SIG-M5 (cell line): ENCODE measurements at places on chromosomes 2 and 18.

- no peak for DNase-seq
Measured at GRCh38 chr2:214066862-214067261, 344.0 kb upstream of the VWC2L start.

GRCh38 chr2:197975931-197976519, 171.6 kb downstream of the PLCL1 start:
- DNase-seq: no peak

DNA sequence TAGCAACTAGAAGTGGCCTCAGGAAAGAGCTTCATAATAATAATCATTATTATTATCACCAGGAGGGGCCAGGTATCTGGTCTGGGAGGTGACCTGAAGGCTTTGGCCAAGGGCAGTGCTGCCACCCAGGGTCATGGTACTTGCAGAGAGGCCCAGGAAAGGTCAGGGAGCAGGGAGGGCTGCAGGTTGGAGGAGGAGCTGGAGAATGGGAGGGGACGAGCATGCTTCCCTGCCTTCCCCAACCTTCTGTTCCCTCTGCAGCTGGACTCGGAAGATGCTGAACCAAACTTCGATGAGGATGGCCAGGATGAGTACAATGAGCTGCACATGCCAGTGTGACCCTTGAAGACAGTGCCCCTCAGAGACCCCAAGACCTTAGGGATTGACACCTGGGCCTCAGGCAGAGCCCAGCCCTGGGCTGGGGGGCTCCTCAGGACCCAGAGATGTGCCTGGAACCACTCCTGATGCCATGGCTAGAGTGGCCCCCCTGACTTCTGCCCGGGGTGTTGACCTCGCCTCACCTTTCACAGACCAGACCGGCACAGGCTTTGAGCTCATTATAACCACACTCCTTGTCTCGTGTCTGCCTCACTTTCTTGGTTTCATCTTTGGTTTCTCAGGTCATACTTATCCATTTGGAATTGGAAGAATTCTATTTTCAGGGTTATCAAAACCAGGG, 14.1 kb downstream of the SLC4A3 start:
- DNase-seq: no peak

DNA sequence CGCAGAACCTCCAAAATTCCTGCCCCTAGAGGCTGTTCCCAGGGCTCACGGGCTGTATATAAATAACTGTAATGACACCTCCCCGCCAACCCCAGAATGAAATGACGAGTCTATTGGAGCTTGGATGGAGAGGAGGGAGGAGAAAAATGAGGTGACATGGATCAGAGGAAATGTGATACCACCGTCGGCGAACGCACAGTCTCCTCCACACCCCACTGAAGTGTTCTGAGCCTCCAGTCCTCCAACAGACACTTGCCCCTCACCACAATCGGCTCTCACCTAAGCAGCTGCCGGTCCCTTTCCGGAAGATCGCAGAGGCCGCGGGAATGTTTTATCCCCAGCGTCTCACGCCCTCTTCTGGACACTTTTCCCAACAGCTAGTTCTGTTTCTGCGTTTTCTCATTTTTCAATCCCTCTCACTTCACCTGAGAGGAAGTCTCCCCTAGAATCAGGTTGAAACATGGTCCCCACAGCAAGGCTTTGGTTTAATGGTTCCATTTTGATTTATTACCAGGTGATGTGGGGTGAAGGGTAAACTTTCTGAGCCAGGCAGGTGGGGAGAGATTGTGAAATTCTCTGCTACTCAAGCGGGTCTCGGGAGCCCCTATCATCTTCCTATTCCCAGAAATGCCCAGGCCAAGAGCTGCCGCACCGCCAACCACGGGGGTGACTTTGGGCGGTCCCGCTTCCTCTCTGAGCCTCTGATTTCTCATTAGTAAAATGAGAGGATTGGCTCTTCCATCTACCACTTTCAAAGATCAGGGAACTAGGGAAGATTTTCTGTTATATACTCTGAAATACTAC, 9.1 kb upstream of the MYO5B start:
- DNase-seq: no peak

GRCh38 chr2:166375195-166375735, 479 bp downstream of the SCN9A start:
- no peak for DNase-seq

DNA sequence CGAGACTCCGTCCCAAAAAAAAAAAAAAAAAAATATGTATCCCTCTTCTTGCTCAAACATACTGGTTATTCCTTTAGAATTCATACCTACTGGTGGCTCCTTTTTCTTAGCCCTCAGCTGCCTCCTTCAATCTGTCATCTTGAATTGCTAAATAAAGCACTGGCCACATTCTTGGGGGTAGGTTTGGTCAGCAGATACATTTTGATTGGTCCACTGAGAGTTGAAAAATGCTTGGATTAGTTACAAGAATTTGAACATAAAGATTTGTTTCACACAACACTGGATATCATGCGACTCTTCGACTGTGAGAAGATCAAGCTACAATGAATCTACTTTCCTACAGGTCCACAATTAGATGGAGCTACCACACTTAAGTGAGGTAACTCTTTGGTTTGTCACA, 906.1 kb upstream of the SLC39A10 start:
- no peak for DNase-seq

- no peak for DNase-seq
Measured at GRCh38 chr18:56907771-56908170, 239.1 kb upstream of the BOD1L2 start.

DNA sequence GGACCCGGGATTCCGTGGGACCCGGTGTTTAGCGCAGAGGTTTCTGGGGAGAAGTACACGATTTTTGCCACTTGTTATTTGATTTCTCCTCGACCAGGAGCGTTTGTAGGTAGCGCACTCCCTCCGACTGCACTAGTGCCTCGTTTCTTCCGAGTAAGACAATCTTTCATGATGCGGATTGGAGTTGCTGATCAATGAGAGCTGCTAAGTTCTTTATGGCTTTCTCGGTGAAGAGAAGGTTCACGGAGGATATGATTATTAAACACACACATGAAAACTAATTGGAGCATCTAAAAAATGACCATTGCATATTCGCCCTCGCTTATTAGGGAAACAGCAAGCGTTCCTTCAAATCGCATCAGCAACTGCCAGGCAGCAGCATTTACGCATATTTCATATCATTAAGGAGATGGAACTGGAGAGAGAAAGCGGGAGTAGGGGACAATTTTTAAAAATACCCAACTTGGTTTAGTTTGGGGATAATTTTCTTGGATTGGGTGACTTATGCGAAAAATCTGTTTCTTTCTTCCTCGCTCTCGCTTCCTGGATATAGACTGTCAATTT, 616 bp downstream of the EML6 start:
- no peak for DNase-seq

DNA sequence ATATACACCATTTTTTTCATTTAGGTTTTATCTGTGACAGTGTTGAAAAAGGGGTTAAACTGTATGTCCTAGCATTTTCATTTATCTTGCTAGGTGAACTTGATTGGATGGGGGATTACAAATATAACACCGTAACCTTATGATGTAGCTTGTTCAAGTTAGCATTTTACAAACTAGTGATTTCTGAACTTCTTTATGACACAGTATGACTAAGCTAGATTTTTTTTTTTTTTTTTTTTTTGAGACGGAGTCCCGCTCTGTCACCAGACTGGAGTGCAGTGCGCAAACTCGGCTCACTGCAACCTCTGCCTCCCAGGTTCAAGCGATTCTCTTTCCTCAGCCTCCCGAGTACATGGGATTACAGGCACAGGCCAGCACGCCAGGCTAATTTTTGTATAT, 47.1 kb downstream of the KCMF1 start:
- no peak for DNase-seq

- DNase-seq: no peak
Measured at GRCh38 chr18:49853436-49853835, 40.1 kb upstream of the ACAA2 start.

DNA sequence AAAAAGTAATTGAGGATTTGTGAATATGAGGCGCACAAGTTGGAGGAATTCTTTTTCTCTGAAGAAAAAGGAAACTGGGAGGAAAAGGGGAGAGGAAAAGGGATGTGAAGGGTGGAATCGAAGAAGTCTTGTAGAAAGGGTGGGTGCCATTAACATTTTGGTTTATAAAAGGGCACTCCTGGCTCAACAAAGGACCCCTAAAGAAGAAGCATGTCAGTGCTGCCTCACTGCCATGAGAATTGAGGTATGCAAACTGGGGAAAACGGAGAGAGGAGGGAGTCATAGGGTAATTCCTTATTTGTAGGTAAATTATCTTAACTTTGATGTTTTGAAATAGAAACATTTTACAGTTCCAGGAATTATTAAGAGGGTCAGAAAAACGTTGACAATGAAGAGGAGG, 207.2 kb downstream of the NAPG start:
- DNase-seq: no peak

- no peak for DNase-seq
Measured at GRCh38 chr2:65724336-65724735, 291.9 kb upstream of the SPRED2 start.

DNA sequence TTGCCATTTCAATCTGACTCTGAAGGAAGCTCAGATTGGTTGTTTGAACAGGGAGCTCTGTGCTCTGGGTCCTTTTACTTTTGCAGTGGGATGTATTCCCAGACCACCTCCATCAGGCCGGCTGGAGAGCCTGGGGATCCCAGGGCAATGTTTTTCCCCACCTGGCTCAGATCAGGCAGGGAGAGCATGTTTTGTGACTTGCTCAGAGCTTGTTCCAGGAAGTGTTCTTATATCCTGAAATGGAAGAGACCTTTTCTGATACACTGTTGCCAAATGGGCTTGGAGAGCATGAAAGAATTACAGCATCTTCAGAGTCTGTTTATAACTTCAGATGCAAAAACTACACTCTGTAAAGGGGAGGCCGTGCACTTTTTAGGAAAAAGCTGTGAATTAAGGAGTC, 56.0 kb downstream of the LIPG start:
- no peak for DNase-seq

GRCh38 chr2:205807758-205808157, 125.5 kb downstream of the NRP2 start:
- no peak for DNase-seq

DNA sequence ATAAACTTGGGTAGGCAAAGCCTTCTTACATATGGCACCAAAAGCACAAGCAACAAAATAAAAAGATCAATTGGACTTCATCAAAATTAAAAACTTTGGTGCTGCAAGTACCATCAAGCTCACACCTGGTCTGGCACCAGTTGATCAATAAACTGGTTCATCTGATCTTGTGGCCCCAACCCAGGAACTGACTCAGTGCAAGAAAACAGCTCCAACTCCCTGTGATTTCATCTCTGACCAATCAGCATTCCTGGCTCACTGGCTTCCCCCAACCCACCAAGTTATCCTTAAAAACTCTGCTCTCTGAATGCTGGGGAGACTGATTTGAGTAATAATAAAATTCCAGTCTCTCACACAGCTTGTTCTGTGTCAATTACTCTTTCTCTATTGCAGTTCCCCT, 8.4 kb downstream of the EPG5 start:
- DNase-seq: no peak

DNA sequence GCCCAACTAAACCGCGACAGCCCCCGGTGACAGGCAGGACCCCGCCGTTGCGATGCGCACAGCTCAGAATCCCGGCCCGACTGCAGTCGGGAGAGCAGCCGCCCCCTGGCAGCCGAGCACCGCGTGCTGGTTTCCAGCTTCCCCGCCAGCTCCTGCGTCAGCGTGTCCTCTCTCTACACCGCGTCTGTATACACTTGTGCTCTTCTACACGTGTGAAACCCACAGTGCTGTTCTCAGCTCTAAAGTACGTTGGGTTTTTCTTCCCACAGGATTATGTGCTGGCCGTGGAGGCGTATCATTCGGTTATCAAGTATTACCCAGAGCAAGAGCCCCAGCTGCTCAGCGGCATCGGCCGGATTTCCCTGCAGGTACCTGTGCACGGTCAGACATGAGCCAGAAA, 54.0 kb downstream of the ADI1 start:
- DNase-seq: no peak

- DNase-seq: no peak
Measured at GRCh38 chr2:240367721-240368120, 67.7 kb upstream of the GPC1 start.

DNA sequence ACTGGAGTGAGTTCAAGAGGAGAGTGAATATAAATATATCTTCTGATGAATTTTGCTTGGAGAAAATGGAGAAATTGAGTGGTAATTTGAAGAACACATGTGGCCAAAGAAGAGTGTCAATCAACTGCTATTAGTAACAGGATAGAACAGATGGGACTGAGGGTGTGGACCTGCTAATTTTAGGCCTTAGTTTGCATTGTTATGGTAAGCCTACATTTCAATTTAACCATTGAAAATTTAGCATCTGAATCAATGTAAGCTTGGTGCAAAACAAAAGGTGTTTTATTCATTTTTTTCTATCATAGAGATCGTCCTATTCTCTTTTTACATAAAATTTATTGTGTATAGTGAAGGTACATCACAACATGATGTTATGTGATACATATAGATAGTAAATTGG, 42.1 kb upstream of the CDH19 start:
- DNase-seq: no peak

DNA sequence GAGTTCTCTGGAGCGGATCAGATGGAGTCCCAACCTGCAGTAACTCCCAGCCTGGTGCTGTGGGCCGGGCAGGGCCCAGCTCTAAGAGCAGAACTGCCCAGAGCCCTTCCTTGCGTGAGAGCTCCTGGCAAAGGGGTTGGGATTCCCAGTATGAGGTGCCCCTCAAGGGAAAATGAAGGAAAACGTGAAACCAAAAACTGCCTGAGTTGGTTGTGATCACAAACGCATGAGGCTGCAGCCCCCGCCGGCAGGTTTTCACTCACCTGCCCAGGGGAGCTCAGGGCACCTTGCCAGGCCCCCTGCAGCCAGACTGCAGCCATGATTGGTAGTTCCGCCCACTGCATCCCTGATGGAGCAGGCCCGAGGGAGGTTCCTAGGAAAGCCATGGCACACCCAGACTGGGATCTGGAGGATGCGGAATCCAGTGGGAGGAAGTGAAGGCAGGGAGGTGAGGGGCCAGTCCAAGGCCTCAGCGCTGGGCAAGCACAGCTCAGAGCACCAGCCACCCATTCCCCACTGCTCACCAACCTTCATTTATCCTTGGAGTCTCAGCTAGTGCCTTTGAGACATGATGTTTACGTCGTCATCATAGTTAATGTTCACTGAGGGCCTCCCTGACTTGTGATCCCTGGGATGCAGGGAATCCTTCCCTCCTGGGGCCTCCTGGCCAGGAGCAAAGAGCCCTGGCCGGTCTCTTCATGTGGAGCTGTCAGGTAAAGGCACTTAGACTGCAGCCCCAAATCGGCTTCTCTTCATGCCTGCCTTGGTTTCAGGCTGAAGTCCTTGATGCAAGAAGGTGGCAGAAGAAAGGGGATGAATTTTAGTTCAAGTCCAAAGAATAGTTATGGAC, 103.2 kb downstream of the INHBB start:
- DNase-seq: no peak

GRCh38 chr2:171492664-171493063, 29.6 kb upstream of the CYBRD1 start:
- DNase-seq: no peak

- no peak for DNase-seq
Measured at GRCh38 chr2:24870891-24871705, 48.9 kb downstream of the ADCY3 start.
